ENCODE measurements at places on chromosomes 7 and 10.

GRCh38 chr7:112546723-112547513, 66.1 kb downstream of the LSMEM1 start:
- DNase-seq, result no peak

DNA sequence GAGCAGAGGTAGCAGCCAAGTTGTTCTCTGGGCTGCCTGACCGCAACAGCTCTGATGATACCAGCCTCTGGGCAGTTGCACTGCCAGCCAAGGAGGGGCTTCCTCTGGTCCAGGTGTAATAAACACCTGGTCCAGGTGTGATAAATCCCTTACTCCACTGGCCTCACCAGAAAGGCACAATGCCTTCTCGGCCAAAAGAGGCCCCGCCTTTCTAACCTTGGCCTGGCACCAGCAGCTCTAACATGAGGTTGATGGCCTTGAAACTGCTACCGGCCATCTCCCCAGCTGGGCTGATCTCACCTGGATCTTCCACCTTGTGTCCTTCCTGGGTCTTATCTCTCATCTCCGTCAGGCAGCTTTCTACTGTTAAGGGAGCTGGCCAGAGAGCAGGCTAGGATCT, 45.5 kb upstream of the PDZD8 start:
- no peak for DNase-seq

GRCh38 chr7:47386273-47386835, 195.6 kb downstream of the TNS3 start:
- no peak for DNase-seq

- DNase-seq, result no peak
Observed at GRCh38 chr7:234708-235553, 42.6 kb downstream of the FAM20C start.

GRCh38 chr7:6423942-6424701, 23.6 kb downstream of the DAGLB start:
- peak; percentile 14 for DNase-seq

DNA sequence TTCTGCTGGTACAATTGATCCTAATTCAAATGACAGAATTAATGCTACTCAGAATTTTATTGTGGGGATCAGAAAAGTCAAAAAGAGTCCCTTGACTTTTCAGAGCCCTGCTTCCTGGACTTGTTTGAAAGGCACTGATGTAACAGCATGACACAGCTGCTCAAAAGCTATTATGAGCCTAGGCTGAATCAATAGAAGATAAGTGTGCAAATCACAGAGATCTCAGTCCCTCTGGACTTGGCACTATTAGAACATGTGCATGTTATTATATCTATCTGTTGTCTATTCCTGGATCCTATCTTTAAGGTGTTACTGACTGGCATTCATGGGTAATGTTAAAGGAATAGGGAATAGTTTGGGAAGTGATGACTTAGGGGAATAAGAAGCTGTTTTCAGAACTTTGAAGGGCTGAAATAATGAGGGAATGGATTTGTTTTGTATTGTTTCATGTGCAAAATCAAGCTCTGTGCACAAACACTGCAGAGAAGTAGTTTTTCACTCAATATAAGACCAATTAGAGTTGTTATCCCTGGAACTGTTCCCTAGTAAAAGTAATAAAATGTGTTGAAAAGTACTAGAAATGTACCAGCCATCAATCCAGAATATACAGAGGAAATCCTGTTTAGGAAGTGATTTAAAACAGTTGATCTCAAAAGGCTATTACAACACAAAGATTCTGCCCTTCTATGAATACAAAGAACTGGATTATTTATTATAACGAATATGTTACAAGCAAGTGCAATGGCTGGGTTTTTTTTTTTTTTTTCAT, 814.9 kb upstream of the C7orf33 start:
- no peak for DNase-seq

GRCh38 chr7:95429241-95429990, 5.4 kb downstream of the PON2 start:
- DNase-seq, result no peak

- DNase-seq, result no peak
Observed at GRCh38 chr10:103198648-103199047, 5.6 kb upstream of the NT5C2 start.

DNA sequence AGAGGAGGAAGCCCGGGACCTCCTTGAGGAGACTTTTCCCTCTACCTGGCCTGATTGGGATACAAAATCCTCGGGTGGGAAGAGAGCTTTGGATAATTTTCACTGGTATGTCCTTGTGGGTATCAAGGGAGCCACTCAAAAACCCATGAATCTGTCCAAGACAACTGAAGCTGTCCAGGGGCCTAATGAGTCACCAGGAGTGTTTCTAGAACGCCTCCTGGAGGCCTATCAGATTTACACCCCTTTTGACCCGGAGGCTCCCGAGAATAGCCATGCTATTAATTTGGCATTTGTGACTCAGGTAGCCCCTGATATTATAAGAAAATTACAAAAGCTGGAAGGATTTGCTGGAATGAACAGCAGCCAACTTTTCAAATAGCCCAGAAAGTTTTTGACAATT, 38.6 kb downstream of the ZNF25 start:
- DNase-seq, result no peak

GRCh38 chr7:156445997-156446761, 194.4 kb upstream of the RNF32 start:
- no peak for DNase-seq

GRCh38 chr10:129885526-129885925, 78.5 kb downstream of the EBF3 start:
- no peak for DNase-seq

DNA sequence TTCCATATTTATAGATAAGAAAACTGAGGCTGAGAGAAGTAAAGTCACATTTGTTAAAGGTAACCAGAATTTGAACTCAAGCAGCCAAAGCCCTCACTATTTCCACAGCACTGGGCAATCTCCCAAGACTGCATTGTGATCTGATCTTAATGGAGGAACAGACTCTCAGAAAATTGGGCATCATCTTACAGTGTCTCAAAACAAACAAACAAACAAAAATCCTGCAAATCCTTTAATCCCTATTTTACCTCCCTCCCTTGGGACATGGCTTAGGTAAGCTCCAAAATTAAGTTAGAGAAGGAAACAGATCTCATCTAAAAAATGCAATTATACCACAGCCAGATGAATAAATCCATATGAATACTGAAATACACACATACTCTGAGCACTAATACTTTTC, 57.5 kb downstream of the FHIP2A start:
- DNase-seq, result no peak

Data from amygdala (tissue), 56 donors.